ENCODE measurements at places on chromosomes 12 and 14.

GRCh38 chr12:57549909-57550640 is at the start of gene KIF5A:
KIF5A (plus strand) TSS chr12:57550044; CDS start chr12:57550272, 228 bp downstream.
- DNase-seq, result peak; percentile 77

DNA sequence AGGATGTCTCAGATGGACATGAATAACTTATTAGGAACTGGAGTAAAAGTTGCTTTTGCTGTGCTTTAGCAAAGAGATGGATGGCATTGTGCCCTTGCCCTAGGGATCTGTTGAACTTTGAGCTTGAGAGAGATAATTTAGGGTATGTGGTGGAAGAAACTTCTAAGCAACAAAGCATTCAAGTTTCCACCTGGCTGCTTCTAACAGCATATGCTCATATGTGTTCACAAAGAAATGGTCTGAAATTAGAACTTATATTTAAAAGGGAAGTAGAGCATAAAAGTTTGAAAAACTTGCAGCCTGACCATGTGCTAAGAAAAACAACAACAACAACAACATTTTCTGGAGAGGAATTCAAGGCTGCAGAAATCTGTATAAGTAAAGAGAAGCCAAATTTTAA is 7.9 kb upstream of the CPSF6 start:
- DNase-seq, result no peak

DNA sequence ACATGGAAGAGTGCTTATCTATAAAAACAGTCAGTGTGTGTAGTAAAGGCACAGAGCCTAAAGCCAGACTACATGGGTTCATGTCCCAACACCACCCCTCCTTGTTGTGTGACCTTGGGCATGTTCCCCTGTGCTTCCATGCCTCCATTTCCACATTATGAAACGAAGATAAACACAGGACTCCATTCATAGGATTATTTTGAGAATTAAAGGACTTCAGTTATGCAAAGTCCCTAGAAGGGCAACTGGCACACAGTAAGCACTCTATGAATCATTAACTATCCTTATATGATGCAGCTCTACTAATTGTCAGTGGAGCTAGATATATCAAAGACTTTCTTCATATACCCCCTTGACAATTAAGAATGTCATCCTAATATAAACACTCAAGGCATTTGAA is 17.8 kb downstream of the IFNG-AS1 start:
- no peak for DNase-seq

DNA sequence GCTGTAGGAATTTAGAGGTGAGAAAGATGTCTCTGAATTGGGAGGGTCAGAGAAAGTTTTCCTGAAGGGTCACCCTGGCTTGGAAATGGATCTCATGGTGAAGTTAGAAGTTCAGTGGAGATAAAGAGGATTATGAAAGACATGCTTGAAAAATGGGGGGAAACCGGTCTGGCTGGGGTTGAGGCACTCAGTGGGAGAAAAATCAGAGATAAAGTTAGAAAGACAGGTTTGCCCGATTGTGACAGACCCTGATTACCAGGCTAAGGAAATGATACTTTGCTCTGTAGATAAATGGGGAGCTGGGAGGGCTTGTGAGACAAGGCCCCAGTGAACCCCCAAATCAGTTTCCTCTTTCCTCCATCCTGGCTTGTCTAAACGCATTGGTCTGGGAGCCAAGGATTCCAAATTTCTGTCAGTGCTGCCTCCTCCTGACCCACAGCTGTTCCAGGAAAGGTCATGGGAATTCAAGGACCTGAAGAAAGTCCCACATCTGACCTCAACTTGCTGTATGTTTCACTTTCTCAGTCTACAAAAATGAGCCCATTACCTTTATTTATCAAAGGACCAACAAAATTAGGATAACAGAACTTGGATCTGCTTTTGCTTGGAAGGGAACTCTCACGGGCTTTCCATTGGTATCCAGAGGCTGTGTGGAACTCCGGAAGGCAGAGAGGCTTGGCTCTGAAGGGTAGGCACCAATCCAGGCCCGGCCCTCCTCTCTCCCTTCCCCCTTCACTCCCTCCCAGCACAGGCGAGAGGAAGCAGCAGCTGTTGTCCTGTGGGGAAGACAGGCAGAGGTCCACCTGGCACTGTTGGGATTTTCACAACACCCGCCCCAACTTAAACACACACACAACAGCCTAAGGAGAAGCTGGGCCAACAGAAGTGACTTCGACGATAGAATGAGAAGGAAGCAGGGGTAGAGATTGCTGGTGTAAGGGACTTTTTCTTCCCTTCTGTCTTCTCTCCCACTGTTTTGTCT is 3.4 kb upstream of the RNASE7 start:
- no peak for DNase-seq

DNA sequence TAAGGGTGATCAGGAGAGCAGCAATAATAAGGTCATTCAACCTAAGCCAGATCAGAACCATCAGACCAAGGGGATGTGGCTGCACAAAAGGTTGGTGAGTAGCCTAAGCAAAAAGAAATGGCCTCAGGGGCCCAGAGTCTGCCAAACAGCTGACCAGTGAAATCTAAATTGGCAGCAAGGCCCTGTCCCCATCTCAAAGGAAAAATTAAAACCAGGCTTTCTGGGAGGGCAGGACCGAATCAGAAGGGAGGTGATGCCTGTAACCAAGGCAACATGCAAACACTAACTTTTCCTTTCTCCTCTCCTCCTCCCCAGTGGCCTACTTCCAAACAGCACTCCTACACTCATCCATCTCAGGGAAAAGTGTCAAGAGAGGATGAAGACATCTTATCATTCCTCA is 256.4 kb downstream of the NUAK1 start:
- DNase-seq, result no peak

DNA sequence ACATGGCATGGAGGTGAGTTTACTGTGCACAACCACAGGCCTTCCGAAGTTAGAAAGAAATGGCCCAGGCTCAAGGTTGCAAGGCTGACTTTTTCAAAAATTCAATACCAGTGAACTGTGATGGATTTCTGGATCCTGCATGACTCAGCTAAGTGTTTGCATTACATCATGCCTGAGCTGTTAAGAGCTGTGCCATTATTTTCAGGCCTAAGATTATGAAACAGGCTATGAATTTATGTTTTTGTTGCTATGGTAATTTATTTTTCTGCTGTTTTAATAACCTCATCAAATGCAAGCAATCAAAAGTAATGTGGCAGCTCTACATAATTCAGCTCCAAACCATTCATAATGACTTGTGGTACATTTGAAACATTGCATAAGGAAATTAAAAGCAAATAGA is 457.7 kb upstream of the TMEM132C start:
- no peak for DNase-seq

DNA sequence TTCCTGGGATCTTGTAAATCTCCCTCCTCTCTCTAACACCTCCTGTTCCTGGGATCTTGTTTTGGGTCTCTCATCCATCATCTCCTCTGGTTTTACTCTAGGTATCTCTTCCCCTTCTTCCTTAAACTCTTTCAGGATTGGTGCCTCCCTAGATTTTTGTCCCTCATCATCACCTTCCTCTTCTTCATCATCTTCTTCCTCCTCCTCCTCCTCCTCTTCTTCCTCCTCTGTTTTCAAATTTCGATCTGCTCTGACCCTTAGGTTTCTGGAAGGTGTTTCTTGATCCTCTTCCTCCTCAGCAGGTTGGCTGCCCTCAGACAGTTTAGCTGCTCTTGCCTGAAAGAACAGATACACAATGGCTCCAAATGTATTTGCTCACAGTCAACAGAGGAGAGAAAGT is 14.5 kb downstream of the ACIN1 start:
- no peak for DNase-seq

DNA sequence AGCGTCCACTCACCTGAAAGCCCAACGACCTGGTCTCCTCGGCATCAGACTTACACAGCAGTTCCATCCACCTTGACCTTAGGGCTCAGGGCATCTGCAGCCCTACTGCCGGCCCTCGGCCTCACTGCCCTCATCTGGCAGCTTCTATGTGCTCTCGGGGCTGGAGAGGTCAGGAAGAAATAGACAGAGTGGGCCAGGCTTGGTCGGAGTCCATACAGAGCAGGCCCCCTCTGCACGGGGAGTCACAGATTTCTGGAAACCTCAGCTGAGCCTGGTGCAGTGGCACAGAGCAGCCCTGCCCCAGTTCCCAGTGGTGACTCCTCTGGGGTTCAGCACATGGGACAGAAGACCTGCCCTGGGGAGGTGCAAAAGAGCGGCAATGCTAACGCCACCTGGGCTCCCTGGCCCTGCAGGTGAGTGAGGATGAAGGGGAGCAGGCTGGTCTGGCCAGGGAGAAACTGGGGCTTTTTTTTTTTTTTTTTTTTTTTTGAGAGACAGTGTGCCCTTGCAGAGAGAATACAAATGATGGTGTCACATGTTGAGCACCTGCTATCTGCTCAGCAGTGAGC is 190.1 kb upstream of the PRMT8 start:
- DNase-seq, result no peak

- no peak for DNase-seq
Observed at GRCh38 chr12:22250762-22251161, 83.7 kb downstream of the ST8SIA1 start.

- DNase-seq, result no peak
Observed at GRCh38 chr14:59455411-59455810, 9.8 kb downstream of the GPR135 start.

- DNase-seq, result no peak
Observed at GRCh38 chr14:91369628-91370445, 47.8 kb downstream of the CCDC88C start.

- DNase-seq, result no peak
Observed at GRCh38 chr12:31961137-31961536, 1.9 kb downstream of the RESF1 start.

GRCh38 chr14:39576736-39577135 is 144.5 kb upstream of the FBXO33 start:
- no peak for DNase-seq

DNA sequence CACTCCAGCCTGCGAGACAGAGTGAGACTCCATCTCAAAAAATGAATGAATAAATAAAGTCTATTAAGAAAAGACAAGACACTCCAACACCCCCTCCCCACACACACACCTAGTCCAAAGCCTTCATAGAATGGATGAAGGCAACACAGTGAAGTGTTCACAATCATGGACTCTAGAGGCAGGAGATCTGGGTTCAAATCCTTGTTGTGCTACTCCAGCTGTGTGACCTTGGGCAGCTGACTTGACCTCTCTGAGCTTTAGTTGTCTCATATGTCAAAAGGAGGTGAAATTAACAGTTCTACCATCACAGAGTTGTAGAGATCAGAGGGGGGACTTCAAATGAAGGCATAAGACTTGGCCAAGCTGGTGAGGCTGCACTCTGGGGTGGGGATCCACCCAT is 95.8 kb upstream of the MAP1LC3B2 start:
- DNase-seq, result no peak
